ENCODE measurements at places on chromosomes 6 and 20.

DNA sequence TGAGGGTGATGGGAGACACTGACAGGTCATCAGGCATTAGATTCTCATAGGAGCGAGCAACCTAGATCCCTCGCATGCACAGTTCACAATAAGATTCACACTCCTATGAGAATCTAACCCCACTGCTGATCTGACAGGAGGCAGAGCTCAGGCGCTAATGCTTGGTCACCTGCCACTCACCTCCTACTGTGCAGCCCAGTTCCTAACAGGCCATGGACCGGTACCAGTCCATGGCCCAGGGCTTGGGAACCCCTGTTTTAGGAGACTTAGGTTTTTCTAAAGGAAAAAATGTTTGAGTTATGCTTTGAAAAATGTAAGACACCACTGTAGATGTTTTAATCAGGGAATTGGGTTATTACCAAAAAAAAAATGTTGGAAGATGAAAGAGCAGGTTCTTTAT is 6.7 kb downstream of the HLA-E start:
- no peak for DNase-seq

GRCh38 chr6:41467061-41467460 is 79.1 kb upstream of the FOXP4 start:
- DNase-seq, result no peak

DNA sequence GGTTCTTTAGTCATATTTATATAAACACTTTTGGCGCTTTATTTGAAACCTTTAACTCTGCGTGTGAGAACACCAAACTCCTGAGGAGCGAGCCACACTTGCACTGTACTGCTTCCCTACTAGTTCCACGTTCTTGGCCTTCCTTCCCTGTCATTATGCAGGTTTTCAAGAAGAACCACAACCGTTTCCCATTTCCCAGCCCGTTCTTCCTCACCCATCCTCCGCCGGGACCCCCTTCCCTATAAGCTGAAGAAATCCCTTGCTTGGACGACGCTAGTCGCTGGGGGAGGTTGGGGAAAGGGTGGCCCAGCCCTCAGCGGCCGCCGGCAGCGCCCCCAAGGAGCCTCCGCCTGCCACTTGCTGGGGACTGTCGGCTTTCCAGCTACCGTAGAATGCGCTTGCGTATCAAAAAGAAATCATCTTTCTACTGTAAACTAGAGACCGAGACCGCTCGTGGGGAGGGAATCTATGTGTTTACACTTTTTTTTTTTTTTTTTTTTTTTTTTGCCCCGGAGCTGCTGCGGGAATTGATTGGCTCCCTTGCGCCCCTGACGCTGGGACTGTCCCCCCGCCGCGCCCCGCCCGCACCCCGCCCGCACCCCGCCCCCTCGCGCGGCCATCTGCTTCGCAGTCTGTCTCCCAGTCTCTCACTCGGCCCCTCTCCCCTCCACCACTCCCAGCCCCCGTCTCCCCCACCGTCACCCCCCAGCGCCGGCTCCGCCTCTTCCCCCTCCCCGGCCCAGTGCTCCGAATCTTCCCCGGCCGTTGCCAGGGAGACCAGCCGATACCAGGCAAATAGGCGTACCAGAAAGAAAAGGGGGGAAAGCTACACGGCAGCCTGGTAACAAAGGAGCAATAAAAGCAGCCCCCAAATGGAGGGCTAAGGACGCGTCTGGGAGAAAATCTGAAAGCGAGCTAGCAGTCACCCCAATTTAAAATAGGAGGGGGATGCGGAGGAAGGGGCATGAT is 2.3 kb upstream of the MARCKS start:
- no peak for DNase-seq

DNA sequence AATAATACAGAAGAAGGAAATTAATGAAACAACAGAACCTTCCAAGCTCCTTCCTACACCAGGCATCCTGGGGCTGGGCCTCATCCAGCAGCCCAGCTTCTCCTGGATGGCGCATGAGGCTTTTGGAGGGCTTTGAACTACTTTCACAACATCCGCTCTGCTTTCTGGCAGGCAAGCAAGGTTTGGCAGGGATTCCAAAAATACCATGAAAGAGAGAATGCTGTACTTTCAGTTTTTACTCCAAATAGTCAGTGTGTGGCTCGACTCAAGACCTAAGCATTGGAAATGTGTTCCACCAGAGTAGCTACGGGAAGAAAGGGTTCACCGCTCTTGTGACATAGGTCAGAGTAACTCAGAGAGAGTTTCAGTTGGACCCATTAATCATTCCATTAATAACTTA is 125.4 kb downstream of the OPRM1 start:
- no peak for DNase-seq

DNA sequence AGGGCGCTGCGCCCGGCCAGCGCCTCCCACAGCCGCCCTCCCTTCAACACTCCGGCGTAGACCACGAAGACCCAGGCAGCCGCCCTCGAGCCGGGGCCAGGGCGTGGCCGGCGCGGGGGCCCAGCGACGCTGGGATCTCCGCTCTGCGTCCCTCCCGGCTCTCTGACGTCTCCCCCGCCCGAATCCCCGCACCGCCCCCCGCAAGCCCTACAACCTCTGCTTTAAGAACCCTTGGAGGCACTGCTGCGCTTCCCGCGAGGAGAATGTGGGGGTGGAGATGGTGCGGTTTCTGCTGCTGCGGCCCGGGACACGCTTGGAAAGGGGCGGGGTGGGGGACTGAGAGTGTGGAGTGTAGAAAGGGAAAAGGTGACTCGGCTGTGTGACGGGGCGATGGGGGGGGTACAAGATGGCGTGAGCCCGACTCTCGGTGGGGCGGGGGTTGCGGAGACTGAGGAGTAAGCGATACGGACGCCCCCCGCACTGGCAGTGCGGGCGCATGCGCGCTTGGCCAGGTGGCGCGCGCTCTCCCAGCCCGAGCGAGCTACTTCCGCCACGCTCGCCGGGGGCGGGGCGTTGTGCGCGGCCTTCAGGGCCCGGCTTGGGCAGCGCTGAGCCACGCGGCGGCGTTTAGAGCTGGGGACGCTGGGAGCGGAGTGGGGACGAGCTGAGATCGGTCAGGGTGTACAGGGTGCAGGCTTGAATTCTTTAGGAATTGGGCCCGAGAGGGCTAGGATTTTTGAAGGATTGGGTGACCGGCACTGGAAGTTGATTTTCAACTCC is at the start of gene SUPT3H:
TSS of gene SUPT3H (minus strand) at position 381 of the 780 bp plus-strand sequence.
- DNase-seq, result peak; percentile 63

GRCh38 chr6:56856036-56856580 is 98.8 kb upstream of the BEND6 start:
- no peak for DNase-seq

GRCh38 chr20:62234339-62234738 is 4.0 kb upstream of the OSBPL2 start:
- DNase-seq, result no peak

DNA sequence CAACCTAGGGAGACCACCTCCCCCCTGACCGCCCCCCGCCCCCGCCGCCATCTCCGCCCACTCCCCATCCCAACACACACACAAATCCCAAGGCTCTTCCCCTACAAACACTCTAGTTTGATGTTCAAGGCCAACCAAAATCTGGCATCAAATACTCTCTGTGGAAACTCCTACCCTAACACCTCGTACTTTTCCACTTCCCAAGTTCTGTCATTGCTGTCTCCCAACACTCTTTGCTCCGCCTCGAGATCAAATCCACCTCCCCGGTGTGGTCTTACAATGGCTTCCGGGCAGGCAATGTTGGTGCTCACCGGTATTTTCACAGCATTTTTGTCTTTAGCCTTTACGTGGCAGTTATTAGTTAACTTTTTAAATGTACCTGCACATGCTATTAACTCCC is 4.8 kb upstream of the QKI start:
- no peak for DNase-seq

- no peak for DNase-seq
Observed at GRCh38 chr6:137709424-137710236, 157.4 kb upstream of the TNFAIP3 start.

DNA sequence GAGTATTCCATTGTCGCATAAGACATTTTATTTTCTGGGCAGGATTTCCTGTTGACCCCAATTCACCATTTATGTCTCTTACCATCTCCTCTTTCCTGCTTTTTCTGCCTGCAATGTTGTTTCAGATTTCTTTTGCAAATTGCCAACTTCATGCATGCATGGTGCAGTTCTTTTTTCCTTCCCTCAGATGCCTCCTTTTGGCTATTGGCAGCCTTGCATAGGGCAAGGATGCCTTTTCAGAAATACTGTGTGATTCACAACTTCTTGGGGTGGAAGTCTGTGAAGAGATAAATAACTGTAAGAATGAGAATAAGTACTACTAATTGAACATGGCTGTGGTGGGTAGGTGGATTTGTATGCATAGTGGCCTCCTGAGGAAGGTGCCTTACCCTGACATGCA is 116.7 kb downstream of the SOX4 start:
- DNase-seq, result no peak

- no peak for DNase-seq
Observed at GRCh38 chr20:55333798-55334197, 671.5 kb downstream of the CBLN4 start.

- DNase-seq, result no peak
Observed at GRCh38 chr20:12597551-12597950, 411.2 kb upstream of the SPTLC3 start.

GRCh38 chr6:160519603-160520042 is 144.5 kb downstream of the LPA start:
- peak; percentile 32 for DNase-seq

DNA sequence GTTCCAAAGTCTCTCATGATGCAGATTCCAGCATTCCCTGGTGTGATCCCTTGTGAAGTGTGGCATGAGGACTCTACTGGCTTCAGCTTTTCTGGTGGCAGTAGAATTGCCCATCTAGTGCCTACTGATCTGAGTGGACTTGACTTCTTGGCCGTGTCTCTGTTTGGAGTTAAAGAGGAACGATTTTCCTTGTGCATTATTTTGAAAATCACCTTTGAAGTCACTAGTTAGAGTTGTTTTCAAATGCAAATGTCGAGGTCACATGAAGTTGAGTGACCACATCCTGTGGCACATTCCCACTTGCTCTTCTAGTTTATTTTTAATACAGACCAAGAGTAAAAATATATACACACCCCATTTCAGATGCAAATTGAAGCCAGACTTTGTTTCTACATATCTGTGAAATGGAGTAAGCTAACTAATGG is 270.7 kb upstream of the TAB2 start:
- no peak for DNase-seq

GRCh38 chr20:62774762-62775161 is 21.5 kb upstream of the MRGBP start:
- no peak for DNase-seq

GRCh38 chr20:20027284-20027683 is 10.1 kb downstream of the NAA20 start:
- DNase-seq, result no peak

DNA sequence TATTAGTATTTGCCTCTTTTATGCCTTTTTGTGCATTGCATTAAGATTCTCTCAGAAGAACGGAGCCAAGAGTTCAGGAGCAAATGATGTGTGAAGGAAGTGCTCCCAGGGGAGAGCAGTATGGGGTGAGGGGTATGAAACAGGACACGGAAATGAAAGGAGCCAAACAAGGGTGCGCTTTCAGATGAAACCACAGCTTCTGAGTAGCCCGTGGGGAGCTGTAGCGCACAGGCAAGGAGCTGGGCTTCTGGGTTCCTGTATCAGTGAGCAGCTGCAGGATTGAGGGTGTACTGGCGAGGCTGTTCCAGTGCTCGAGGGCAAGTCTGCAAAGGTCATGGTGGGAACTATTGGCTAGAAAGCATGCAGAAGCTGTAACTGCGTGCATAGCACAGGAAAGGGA is 25.4 kb downstream of the ANKEF1 start:
- DNase-seq, result no peak

DNA sequence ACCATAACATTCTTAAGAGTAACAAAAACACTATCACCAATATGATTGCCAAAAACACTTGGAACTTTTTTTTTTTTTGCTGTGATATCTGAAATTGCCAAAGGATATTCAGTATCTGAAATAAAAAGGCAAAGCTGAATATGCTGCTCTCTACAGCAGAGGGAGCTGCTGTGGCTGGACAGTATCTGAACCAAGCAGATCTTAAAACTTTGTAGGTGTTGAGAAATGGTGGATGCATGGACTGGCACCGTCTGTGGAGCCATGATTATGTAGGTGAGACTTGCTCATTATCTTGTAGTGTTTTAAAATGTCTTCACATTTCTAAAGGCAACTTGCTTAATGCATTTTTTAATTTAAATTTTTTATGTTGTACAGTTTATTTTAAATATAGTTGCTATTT is 9.2 kb downstream of the PDCD2 start:
- DNase-seq, result peak; percentile 38

DNA sequence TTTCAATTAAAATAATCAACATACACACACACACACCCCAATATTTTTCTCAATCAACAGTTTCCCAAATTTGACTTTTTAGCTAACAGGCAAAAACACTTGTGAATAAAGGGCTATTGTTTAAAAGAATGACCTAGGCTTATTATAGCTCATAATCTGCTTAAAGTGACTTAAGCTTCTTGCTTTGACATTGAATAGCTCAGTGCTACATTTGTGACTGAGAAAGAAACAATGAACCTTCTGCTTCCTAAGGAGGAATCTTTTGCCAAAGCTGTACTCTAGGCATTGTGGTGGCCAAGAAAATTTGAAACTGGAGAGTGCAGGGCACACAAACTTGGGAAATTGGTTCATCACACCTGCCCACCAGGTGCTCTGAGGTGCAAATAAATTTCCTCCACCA is 282.0 kb downstream of the SYNE1 start:
- no peak for DNase-seq

- no peak for DNase-seq
Observed at GRCh38 chr6:37205997-37206340, 36.0 kb downstream of the PIM1 start.

DNA sequence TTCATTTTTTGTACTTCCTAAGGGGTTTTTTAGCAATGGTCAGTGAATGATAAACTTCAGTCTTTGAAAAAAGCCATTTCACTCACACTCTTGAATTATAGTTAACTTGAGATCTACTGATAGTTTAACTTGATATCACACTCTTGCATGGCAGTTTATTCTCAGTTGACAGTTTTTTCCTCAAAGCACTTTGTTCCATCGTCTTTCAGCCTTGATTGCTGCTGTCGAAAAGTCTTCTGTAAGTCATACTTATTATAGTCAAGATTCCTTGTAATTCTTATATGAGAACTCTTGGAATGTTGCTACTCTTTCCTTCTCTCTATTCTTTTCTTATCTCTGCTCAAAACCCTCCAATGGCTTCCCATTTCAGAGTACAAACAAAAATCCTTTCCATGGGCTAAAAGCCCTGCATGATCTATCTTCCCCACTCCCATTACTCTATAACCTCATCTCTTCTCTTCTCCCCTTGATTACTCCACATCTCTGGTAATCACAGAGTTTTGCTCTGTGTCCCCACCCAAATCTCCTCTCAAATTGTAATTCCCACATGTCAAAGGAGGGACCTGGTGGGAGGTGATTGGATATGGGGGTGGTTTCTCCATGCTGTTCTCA is 31.2 kb downstream of the ZHX3 start:
- DNase-seq, result no peak

GRCh38 chr6:164547076-164547475 is 762.3 kb downstream of the C6orf118 start:
- DNase-seq, result no peak

- DNase-seq, result no peak
Observed at GRCh38 chr6:158374020-158374419, 61.8 kb downstream of the TULP4 start.

Measured in T47D (cell line).